ENCODE measurements at places on chromosomes 5 and 9.

GRCh38 chr5:645421-645820, 33.3 kb downstream of the CEP72 start:
- no peak for DNase-seq

DNA sequence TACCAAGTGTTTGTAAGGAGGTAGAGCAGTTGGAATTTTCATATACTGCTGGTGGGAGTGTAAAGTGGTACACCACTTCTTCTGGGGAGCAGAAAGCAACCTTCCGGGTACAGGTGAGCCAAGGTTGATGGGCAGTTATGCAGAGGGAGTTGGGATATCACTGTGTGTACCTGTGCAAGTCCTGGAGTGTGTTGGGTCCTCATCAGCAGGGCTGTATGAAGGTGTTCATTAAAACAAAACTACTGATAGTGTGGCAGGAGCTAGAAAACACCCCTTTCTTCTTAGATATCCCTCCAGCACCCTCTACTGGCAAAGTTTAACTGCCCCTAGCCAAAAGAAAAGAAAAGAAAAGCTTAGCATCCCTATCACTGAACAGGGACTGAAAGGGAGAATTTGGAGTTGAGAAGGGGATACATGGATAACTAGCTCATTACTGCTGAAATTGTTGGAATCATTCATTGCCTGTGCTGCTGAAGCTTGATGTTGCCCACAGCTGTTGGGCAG, 10.7 kb downstream of the MARCHF6 start:
- no peak for DNase-seq

DNA sequence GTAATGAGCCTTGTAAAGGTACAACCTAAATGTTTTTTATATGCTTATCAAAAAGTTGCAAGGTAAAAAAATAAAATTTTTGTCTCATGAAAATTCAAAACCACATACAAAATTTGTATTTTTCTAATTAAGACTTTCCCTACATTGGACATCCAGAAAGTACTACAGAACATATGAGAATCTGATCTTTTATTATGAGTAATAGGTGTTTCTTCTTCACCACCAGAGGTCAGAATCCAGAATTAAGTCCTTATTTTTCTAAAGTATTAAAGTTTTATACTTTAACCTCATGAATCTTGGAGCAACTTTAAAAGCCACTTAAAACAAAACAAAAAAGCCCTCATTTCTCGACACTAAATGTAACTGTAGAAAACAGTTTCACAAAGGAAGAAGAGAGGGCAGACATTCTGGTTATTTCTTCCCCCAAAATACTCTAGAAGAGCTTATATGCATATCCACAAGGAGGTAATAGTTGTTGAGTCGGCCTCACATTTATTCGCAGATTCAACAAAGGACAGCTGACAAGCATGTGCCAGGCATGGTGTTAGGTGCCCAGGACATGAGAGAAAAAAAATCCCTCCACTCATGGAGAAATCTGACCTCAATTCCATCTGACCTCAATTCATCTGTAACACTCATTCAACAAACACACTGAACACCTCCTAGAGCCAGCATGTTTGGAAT, 69.3 kb downstream of the MLLT3 start:
- DNase-seq = no peak

GRCh38 chr9:81550207-81550583, 139.2 kb downstream of the TLE1 start:
- DNase-seq = no peak

DNA sequence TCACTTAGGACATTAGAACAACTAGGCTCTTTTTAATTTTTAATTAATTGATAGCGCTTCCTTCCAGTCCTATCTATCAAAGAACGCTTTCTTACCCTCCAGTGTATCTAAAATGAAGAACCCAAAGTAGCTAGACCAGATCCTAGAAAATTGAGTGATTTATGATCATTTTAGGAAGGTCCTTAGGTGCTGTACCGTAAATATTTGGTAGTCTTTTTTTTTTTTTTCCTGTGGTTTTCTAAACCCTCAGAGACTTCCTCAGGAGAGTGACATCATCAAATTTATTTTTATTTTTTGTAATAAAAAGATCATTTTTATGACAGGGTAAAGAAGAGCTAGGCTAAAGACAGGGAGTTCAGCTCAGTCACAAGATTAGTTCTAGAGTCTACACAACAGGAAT, 197.4 kb downstream of the WDR70 start:
- DNase-seq = no peak

DNA sequence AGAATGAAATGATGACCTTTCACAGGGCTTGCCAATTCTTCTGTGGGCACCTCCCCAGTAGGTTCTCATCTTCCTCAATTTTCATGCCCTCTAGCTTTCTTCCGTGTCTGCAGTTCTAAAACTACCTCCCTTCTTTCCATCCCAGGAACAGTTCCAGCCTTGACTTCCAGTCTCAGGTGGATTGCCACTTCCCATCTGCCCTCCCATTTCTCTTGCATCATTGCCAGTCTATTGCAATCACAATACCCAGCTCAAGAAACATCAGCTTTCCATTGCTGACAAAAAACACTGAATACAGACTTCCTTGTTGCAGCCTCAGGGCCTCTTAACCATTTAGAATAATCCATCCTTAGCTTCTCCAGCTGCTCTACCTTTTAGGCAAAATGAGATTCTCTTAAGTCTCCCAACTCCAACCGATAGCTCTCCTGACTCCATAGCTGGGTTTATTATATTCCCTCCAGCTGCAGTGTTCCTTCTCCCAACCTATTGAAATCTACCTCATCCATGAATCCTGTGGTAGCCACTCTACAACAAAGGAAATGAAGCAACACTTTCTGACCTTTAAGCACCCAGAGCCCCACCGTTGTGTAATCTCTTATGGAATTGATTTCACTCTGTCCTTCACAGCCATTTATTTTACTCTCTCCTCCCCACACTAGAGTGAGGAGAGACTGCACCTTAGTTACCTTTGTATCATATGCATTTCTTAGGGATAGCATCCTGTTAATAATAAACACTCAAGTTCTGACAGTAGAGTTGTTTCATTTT, 75.6 kb upstream of the PCA3 start:
- DNase-seq = no peak

- no peak for DNase-seq
Observed at GRCh38 chr9:32395510-32396216, 11.2 kb downstream of the ACO1 start.

DNA sequence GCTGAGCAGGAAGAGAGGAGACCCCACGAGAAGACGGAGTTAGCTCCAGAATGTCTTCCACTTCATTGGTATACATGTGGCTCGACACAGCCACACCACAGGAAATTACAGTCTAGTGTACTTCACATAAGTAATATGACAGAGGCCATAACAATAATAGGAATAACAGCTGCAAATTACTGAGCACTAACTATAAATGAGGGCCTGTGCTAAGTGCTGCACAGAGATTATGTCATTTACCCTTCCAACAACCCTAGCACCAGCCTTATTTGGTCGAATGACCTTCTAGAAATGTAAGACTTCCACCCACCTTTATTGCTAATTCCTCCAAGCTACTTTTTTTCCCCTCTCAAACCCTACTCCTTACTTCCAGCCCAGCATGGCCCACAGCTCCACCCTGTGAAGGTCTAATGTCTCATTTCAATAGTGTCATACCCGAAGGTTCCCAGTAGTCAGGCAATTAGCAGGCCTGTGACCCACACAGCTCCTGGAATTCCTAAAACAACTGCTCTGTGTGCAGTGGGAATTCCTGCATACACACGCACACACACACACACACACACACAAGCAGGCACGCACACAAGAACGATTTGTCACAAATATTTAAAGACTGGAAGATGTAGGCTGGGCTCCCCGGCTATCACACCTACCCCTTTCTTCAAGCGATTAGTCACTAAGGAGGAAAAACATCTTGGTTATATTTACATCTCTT, 134.5 kb downstream of the FRMD3 start:
- peak; percentile 1 for DNase-seq

- DNase-seq = no peak
Observed at GRCh38 chr5:158373608-158374395, 514.9 kb upstream of the CLINT1 start.

DNA sequence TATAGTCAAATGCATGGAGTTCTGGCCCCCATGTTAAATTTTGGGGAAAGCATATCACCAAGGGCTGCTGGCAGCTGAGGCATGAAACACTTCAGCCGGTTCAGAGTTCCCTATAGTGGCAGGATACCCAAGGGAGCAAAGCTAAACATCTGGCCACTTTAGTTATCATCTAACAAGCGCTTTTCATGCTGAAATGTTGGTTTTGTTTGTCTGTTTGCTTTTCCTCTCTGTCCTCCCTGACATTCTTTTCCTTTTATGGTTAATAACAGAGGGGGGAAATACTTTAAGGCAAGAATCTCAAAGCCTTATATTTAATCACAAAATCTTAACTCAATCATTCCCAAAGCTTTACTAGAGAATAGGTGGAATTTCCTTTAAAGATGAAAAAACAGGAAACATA, 11.9 kb downstream of the APBA1 start:
- DNase-seq = no peak

GRCh38 chr5:80219391-80219790, 36.5 kb downstream of the SERINC5 start:
- no peak for DNase-seq

DNA sequence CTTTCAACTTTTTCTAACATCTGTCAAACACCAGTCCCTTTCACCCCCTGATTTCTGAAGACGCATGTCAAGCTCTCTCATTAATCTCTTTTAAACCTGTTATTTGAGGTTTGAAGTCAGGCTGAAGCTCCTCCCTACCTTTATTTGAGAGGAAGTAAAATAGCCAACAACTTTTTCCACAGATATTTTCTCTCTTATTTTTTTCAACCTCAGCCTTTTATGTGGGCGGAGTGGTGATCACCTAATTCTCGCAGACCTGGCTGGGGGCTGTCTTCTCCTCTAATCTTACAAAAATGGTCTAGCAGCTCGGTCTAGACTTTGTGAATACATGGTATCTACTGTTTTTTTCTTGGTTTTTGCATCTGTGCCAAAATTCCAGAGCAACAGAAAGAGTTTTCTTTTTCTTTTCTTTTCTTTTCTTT, 395.7 kb upstream of the ACTBL2 start:
- no peak for DNase-seq

- peak; percentile 75 for DNase-seq
Observed at GRCh38 chr5:154214371-154215106, 24.0 kb downstream of the GALNT10 start.

- DNase-seq = no peak
Observed at GRCh38 chr9:107631788-107632187, 142.2 kb upstream of the KLF4 start.

DNA sequence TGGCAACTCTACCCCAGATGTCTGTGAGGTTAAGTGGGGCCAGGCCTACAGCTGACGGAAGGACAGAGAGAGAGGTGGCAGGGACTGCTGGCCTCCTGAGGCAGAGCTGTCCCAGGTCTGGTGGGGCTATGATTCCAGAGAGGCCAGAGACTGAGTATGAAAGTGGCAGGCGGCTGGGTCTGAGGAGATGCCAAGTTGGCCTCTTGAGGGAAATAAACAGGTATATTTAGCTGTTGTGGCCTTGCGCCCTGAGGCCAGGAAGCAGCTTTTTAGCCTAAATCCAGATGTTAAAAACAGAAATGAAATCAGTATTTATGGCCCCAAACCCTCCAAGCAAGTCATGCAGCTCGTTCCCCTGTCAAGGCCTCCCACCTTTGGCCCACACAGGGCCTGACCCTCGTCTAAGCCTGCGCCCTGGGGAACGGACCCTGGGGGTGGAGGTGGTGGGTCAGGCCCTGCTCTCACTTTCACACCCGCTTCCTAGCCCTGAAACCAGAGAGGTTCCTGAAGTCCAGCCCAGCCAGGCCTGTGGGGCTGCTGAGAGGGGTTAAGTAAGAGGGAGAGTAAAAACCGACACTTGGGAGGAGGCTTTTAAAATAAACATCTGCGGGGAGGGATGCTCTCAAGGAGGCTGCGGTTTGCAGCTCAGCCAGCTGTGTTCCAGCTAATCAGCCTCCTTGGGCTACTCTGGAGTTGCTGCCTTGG, 18.7 kb downstream of the PCDHGC5 start:
- no peak for DNase-seq

GRCh38 chr9:112487008-112487798, 576 bp downstream of the KIAA1958 start:
- DNase-seq = peak; percentile 65

DNA sequence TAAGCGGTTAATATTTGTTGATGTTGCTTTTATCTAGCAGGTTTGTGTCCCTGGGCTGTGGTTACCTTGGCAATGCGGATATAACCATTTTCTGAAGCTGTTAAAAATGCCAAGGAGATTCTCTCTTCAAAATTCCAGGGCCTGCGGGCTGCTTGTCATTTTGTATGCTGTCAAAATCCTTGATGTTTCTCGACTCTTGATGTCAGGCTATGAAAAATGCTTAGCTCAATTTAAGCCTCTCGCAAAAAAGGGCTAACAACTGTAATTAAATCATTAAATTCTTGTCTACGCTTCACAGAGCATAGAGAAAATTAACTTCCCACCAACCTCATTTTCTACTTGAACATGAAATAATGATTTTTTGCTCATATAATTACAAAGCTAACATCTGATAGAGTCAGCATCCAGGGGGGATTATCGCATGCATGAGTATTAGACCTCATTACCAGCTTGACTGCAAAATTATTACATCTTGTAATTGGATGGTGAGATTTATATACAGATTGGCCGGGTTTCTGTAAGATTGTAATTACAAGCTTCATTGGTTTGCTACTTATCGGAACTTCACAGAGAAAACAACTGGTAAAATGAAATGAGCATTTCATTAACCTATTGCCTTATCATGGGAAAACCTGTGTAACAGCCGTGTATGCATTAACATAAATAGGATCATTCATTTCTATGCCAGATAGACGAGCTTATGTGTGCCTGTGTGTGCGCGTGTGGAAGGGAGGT, 83.1 kb upstream of the IRX1 start:
- no peak for DNase-seq

DNA sequence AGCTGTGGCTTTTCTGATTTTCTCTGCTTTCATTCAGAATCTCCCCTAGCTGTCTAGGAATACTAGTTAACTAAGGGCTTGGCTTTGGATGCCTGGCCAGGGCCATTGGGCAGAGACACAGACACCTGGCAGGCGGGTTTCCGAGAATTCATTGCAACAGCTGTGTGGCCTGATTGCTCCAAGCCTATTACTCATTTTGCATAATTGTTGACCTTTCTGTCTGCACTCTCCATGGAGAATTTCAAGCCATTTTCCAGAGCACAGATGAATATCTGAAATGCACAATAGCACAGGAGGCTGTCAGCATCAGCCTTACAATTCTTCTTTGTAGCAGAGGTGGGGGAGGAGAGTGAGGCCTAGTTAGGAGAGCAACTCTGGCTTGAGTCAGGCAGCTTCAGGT, 310.5 kb downstream of the DMAC1 start:
- DNase-seq = no peak

GRCh38 chr9:130869250-130869649, 27.4 kb downstream of the QRFP start:
- no peak for DNase-seq

GRCh38 chr9:18849270-18849669, 183.7 kb downstream of the SAXO1 start:
- DNase-seq = no peak

Data from caudate nucleus (tissue), 63 donors.